Epithelial cell of alveolus of lung (primary cell): ENCODE measurements at places on chromosomes 7 and 10. TPM values are rescaled to one million over a fixed set of nuclear protein-coding genes. Genes with fewer than 3 reads are reported as not detected.

Gene ZNF777
- 8.7 and 12.3 TPM in 2 replicates for total RNA-seq

Gene COL17A1
- total RNA-seq, result 1.0 and 7.5 TPM in 2 replicates

Gene BBS9
- 10.0 and 11.1 TPM in 2 replicates for total RNA-seq

Gene BTBD16
- total RNA-seq, result not detected in 2 replicates

Gene PITX3
- 0.16 and 1.3 TPM in 2 replicates for total RNA-seq
